ENCODE measurements at places on chromosomes 2 and 18.

- DNase-seq, result no peak
Measured at GRCh38 chr2:12501469-12502158, 215.1 kb upstream of the TRIB2 start.

DNA sequence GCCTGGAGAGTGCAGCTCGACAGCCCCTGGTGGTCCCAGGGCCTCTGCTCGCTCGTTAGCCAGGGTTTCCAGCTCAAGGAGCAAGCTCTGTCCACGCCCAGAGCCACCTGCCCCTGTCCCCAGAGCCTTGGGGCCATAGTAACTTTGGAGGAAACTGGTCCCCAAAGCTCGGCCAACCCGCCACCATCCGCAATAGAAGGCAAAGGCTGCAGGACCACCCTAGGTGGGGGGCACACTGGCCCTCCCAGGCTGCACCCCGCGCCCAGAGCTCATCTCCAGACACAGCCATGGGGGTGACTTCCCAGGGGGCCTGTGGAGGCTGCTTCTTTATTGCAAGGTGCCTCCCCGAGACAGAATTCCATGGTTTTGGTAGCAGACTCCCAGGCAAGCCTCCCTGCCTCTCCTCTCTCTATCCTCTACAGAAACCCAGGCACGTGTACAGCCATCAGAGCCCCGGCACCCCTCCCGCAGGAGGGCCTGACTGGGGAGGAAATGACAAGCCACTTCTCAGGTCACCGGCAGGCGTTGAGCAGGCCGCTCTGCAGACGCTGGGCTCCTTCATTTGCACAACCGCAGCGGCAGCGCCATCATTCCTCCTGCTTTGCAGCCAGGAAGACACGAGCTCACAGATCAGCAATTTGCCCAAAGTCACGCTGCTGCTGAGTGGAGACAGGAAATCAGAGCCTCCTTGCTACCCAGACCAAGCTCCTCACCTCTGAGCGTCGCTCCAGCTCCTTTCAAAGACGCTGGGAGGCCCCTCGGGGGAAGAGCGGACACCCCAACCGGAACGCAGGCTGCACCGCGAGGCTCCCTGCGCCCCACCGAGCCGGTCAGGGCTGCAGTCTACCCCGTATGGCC is 80.2 kb downstream of the NDUFA10 start:
- no peak for DNase-seq

DNA sequence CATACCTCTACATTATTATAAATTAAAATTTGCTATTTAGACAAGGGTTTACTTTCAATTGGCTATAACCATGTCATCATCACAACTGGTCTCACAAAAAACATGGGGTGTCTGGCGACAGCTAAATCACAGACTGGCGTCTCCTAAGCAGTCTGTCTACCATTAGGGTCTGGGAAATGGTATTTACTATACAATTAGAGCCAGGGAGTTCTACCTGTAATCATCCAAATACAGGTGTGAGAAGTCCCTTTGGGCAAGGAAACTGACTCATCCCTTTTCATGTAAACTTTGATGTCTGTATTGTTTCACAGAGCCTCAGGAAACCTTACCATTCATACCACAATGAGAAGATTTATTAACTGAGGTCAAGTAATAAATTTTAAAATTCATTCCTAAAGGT is 126.7 kb downstream of the OLA1 start:
- DNase-seq, result no peak

DNA sequence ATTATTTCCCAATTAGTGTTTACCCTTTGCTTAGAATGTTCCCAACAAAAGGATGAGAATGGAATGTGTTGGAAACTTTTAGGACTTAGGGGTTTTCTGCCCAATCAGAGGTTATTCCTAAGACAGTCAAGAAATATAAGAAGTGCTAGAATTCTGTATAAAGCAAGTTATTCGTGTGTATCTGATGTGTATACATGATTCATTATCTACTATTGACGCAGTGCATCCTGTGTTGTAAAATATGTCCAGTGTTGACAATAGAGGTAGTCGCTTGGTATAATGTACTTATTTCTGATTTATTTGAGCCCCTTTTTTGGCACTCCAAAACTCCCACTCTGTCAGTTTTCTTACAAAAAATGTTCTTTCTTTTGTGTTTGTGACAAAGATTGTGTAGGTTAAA is 881 bp downstream of the PIKFYVE start:
- no peak for DNase-seq

DNA sequence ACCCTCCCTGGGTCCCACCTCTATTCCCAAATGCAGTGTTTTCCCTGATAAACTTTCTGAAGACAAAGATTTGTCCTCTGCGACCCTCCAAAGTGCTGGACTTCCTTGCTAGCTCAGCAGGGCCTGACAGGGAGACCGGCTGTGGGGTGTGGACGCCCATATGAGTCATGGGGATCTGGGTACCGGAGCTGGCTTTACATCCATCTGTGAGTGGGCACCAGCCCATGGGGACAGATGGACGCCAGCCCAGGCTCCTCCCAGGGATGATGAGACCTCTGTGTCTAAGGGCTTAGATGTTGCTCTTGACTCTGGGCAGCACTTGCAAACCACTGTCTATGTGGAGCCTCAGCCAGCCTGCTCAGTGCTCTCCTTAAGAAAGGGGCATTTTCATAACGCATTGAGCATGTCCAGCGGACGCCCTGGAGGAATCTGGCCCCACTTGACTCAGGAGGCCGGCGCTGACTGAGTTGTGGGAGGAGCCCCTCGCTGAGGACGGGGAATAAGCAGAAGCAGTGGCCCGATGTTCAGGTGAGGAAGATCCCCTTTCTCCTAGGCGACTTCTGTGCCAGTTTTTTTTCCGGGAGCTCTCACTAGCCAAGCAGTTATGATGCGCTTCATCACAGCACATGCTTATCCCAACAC is 229.4 kb upstream of the MYT1L start:
- no peak for DNase-seq

GRCh38 chr2:241300000-241300399 is 15.5 kb downstream of the HDLBP start:
- no peak for DNase-seq

GRCh38 chr2:134284119-134284670 is 30.3 kb downstream of the MGAT5 start:
- no peak for DNase-seq

- DNase-seq, result no peak
Measured at GRCh38 chr2:37639631-37640030, 31.8 kb downstream of the CDC42EP3 start.

GRCh38 chr18:23143016-23143814 is 7.9 kb downstream of the CABLES1 start:
- DNase-seq, result no peak

DNA sequence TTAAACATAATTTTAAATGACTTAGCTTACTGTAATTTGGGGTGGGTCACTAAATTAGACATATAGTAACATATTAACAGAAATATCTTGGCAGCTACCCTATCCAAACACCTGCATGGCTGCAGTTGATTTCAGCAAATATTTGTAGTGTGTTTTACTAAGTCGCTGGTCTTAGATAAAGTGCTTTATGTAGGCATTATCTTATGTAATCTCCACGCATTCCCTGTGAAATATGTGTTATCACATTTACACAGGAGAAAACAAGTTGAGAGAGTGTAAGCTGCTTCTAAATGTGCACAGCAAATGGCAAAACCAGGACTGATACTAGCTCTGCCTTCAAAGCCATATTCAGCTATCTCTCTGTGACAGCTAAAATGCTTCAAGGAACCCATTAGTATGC is 72.0 kb downstream of the NYAP2 start:
- DNase-seq, result no peak

DNA sequence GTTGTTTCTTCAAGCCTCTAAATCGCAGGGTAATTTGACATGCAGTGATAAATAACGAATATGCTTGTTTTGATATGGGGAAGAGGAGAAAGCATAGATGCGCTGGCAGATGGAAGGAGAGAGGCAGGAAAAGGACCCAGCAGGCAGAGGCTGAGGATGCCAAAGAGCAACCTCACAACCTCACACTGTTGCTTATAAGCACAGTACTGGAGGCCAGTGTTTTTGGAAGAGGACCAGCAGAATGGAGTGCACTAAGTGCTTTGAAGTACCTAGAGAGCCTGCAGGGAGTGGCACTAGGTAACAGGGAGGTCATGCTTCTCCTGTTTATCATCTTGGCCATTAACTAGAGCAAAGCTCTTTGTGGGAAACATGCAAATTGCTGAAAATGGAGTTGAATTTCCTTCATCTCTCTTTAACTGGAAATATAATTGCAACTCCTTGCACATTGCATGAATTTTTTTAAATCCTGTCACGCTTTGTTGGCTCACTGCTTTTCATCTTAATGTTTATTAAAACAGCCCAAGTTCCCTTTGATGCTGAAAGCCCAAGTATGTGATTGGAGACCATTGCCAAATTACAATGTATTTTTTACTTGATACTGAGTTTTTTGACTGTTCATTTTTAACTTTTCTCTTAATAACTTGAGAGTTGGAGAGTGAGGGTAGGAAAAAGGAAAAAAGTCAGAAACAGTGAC is 236.4 kb downstream of the LRRTM1 start:
- DNase-seq, result no peak

GRCh38 chr2:181646415-181646987 is 10.4 kb downstream of the CERKL start:
- DNase-seq, result no peak

DNA sequence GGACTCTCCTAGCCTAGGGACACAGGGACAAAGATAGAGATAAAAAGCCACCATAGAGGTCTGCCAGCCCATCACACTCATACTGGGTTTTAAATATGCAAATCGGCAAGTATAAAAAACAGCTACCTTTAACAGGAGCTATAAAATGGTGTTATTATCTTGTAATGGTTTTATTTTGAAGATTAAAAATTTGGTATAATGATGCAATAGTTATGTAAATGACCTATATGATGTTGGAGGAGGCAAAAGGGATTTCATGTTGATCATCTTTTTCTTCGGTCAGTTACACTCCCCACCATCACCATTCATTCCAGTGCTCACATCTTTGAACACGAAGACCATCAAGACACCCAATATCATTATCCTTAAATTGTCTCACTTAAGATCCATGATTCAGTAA is 11.2 kb downstream of the ZNF521 start:
- no peak for DNase-seq

- no peak for DNase-seq
Measured at GRCh38 chr2:28219138-28219537, 173.5 kb upstream of the FOSL2 start.

DNA sequence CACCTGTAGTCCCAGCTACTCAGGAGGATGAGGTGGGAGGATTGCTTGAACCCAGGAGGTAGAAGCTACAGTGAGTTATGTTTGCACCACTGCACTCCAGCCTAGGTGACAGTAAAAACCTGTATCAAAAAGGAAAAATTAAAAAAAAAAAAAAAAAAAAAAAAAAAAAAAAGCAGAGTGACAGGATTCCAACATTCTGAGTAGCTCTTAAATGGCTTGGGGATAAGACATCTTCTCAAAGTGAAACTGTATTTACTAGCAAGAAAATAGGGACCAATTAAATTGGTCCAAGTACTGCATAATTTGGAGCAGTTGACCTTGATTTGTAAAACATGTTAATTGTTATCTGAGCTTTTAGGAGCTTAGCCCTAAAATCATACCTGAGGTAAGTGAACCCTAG is 65.7 kb upstream of the TMEM247 start:
- DNase-seq, result no peak

Measured in retinal pigment epithelial cell (primary cell).